NCI-H1105 (cell line): ENCODE measurements at places on chromosomes 13 and 19.

DNA sequence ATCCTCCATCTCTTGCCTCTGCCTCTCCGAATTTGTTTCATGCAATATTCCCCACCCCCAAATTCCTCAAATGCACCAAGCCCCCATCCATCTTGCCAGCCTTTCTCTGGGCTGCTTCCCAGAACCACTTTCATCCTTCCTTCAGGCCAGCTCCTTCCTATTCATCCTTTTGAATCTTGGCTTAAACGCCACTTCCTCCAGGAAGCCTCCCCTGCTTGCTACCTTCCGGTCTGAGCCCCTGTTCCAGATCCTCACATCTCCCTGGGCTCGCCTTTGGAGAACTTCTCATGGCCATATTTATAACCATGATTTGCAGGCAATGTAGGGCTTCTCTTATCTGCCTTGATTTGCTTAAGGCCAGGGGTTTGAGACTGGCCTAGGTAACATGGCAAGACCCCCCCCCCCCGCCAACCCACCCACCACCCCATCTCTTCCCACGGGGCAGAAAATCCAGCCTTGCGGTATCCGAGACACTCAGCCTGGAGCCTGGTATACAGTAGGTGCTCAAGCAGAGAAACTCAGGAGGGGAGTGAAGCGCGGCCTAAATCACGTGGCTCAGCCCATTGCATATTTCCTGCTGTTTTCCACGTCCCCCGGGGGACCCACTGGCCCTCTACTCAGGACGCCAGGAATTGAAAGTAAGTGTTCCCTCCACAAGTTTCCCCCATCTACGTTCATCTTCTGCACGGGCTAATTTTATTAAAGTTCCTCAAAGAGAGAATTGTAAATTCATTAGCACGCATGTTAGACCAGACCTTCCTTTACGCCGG lies 151.9 kb downstream of the PTPRS start:
- no peak for DNase-seq

- DNase-seq = no peak
These were observed 4.5 kb downstream of the COL5A3 start for GRCh38 chr19:10005632-10006334.

DNA sequence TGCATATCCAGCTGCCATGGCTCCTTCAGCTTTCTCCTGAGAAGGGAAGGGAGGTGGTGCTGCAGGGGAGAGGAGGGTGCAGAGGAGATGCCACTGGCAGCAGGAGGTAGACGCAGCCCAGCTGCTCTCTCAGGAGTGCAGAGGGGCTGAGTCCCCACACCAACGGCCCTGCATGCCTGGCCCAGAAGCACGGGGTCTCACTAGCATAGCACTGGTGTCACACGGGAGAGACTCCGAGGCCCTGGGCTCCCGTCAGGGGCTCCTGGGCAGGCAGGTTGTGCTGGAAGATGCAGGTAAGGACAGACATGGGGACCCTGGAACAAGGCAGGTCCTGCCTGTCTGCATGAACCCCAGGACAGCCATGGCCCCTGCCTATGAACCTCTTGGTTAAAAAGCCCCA lies 80.1 kb downstream of the C1QTNF9 start:
- DNase-seq = no peak

GRCh38 chr19:1453525-1454364 lies 3.8 kb downstream of the APC2 start:
- DNase-seq = no peak

- no peak for DNase-seq
These were observed 112.4 kb downstream of the SIPA1L3 start for GRCh38 chr19:38019396-38019724.

GRCh38 chr19:7877249-7877836 lies 3.2 kb upstream of the PRR36 start:
- DNase-seq = no peak

- no peak for DNase-seq
These were observed 929.3 kb upstream of the SLITRK5 start for GRCh38 chr13:86741762-86742285.

DNA sequence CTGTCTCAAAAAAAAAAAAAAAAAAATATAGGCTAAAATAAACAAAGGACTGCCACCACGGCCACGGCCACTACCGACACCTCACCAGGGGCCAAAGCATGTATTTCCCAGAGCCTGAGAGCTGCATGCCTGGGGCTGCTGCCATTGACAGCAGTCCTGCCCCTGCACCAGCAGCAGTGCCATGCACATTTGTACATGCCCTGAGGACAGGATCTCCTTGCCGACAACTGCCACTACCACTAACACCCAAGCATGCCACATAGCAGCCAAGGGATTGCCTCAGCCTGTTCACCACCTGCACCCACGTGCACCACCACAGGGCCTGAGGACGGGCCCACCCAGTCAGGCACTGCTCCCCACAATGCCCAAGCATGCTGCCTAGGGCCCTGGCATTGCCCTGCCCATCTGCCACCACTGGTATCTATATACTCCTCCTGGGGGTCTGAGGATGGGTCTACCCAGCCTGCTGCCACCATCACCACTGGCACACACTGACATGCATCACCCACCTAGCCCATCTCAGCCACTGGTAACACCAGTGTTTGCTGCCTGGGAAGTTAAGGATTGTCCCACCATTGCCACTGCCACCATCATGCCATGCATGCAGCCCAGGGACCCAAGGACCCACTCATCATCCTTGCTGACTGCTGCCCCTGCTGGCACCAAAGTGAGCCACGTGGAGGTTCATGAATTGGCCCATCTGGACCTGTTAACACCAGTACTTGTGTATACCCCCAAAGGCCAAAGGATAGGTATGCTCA lies 10.6 kb upstream of the NUP62 start:
- DNase-seq = no peak

- no peak for DNase-seq
These were observed at the start of gene ARHGEF1 for GRCh38 chr19:41882568-41883462. Gene ARHGEF1, plus strand, starts transcription at chr19:41883184. Its CDS starts 4,899 bp downstream, at chr19:41888083.

- DNase-seq = no peak
These were observed 85.1 kb downstream of the FGF14 start for GRCh38 chr13:102316732-102317131.

GRCh38 chr13:40537146-40537895 lies 129.1 kb downstream of the FOXO1 start:
- no peak for DNase-seq

- no peak for DNase-seq
These were observed 577.3 kb downstream of the LMO7 start for GRCh38 chr13:76213423-76213904.
